ENCODE measurements at places on chromosomes 2 and 18. TPM values are rescaled to one million over a fixed set of nuclear protein-coding genes. Genes with fewer than 3 reads are reported as not detected.

MTCL1 gene
- total RNA-seq = 18.4 TPM

CD8B2 gene
- total RNA-seq = not detected

TLX2 gene
- not detected for total RNA-seq

TMEM178A gene
- 12.0 TPM for total RNA-seq

HRH4 gene
- not detected for total RNA-seq

ITGB6 gene
- not detected for total RNA-seq

SATB2 gene
- total RNA-seq = 9.2 TPM

GPR35 gene
- 1.7 TPM for total RNA-seq

FAM161A gene
- total RNA-seq = 21.9 TPM

DNA sequence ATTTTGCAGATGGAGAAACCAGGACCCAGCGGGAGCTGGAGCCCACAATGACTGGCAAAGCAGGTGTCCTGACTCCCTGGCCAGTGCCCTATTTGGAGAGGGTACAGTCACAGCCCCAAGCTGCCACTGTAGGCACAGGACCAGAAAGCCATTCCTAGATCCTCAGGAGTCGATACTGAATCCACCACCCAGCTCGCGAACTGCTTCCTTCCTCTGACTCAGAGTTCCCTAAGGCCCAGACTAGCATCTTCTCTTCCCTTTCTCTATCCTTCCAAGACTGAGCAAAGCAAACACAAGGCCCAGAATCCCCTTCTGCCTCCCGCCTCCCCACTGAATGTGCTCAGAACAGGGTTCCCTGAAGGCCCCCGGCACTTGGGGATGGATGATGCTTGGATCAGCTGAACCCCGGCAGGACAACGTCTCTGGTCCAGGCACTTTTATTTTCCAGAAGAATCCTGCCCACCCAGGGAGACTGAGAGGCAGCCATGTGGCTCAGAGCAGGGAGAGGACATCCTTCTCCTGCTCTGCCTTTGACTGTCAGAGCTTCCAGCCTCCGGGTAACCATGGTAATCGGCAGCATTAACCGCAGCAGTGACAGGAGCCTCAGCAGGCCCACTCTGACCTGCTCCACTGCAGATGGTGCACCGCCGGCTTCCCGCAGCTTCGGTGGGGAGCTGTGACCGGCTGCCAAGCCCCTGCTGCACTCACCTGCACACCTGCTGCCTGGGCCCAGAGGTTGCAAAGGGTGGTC is 34.8 kb upstream of the KLHL29 start:
- H3K4me1 ChIP-seq = peaks cover 19% of the 10 kb centered on the region
- H3K36me3 ChIP-seq = no peaks in the 10 kb centered on the region
- no peak overlapping the region for H3K4me3 ChIP-seq
- no peak overlapping the region for H3K27ac ChIP-seq
- H3K27me3 ChIP-seq = no peaks in the 10 kb centered on the region

DNA sequence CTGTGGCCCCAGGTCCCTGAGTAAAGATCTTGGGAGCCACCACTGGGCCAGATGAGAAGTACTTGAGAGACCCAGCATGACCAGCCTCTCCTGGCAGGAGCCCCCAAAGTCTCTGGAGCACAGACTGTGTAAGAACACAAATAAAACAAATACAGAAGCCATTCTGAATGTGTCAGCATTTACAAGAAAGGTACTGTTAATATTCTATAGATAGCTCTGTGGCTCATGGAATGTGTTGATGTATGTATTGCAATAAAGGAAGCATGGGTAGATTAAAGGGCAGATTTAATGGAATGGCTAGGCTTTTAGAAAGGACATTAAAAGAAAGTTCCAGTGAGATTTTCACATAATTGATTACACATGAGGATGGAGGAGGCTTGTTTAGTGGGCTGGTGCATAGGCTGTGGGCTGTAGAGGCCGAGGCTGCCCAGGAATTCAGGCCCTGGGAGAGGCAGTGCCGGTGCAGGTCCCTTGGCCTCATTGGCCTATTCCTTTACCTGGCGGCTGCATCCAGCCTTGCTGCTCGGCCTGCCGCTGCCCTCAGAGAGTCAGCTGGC is 127.7 kb upstream of the DLX2 start:
- H3K4me1 ChIP-seq = peaks cover 22% of the 10 kb centered on the region
- no peak for DNase-seq
- peaks cover 24% of the 10 kb centered on the region for H3K27me3 ChIP-seq
- H3K27ac ChIP-seq = no peak overlapping the region

GRCh38 chr18:47191961-47192360 is 15.8 kb upstream of the IER3IP1 start:
- no peak overlapping the region for H3K27ac ChIP-seq
- H3K27me3 ChIP-seq = peaks cover 38% of the 10 kb centered on the region
- no peaks in the 10 kb centered on the region for H3K36me3 ChIP-seq
- H3K4me1 ChIP-seq = no peaks in the 10 kb centered on the region
- H3K4me3 ChIP-seq = no peak overlapping the region

- peaks cover 12% of the 10 kb centered on the region for H3K4me1 ChIP-seq
- no peaks in the 10 kb centered on the region for H3K27me3 ChIP-seq
- no peak for DNase-seq
- no peak overlapping the region for H3K4me3 ChIP-seq
- H3K36me3 ChIP-seq = peaks cover 5% of the 10 kb centered on the region
These were observed 149.6 kb upstream of the SMAD7 start for GRCh38 chr18:49100226-49100968.

DNA sequence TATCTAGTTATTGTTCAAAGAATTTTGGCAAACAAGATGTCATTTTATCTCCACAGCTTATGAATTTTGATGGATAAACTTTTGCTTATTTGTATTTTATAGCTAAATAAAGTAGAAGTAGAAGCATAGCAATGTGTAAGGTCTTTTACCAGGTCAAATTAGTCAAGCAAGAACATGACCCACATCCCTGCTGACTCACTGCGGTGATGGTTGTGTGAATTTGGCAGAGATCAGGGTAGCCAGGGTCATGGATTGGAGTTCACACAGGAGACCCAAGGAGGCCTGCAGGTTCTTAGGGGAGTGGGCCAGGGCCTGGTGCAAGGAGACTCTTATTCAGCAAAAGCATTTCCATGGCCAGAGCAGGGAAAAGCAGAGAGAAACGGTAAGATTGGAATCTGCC is 18.7 kb downstream of the SP140 start:
- H3K27me3 ChIP-seq = peaks cover 25% of the 10 kb centered on the region
- no peak overlapping the region for H3K27ac ChIP-seq
- H3K4me3 ChIP-seq = no peak overlapping the region
- no peaks in the 10 kb centered on the region for H3K4me1 ChIP-seq

DNA sequence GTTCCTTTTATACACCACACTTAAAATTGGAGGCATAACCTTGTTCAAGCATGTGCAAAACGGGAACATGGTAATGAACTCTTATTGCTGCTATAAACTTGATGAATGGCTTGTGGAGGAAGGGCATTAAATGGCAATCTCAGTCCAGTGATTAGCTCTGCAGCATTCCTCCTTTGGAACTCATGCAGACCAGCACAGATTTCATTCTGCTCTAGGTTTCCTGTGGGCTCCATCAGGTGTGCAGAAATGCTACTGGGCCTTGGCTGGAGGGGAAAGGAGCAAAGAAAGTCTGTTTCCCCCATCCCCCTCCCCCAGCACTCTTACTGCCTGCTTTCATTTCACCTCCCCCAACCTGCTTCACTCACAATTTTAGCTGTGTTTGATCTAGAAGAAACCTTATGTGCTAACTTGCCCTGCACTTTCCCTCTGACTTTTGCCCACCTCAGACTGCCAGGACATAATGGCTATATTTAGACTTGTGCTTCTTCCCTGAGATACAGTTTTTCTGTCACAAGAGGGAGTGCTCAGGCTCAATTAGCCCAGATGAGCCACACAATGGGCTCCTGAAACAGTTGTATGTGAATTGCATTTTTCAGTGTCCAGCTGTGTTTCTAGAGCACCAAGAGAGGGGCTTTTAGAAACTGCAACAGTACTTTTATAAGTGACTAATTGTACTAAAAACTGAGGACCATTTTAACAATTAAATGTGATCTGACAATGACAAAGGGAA is 109.8 kb downstream of the FSHR start:
- H3K4me1 ChIP-seq = peaks cover 11% of the 10 kb centered on the region
- no peak overlapping the region for H3K4me3 ChIP-seq
- H3K36me3 ChIP-seq = no peaks in the 10 kb centered on the region
- DNase-seq = no peak
- H3K27ac ChIP-seq = no peak overlapping the region

DNA sequence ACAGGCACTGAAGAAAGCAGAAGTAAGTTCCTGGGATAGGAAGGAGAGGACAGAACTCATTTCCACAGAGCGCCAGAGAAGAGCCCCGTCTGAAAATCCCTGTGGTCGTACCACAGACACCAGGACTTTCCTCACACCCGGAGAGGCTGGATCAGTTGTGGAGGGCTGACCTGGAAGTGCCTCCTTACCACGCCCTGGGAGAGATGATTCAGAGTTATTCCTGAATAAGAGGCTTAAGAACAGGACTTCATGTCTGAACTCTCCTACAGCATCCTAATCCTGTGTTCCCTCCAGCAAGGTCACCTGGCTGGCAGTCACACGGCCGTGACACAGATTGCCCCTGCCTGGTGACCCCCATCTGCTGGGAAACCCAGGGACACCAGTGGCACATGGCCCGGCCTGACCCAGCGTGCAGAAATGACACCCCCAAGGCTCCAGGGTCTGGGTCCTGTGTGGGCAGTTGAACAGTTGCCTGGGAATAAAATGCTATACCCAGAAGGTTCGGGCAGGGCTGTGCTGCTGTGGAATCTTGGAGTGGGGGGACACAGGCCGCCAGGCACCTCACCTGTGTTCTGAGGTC is 105.9 kb downstream of the PXDN start:
- no peak overlapping the region for H3K27ac ChIP-seq
- DNase-seq = no peak
- peaks cover 10% of the 10 kb centered on the region for H3K36me3 ChIP-seq
- no peaks in the 10 kb centered on the region for H3K27me3 ChIP-seq
- H3K4me1 ChIP-seq = peaks cover 20% of the 10 kb centered on the region

DNA sequence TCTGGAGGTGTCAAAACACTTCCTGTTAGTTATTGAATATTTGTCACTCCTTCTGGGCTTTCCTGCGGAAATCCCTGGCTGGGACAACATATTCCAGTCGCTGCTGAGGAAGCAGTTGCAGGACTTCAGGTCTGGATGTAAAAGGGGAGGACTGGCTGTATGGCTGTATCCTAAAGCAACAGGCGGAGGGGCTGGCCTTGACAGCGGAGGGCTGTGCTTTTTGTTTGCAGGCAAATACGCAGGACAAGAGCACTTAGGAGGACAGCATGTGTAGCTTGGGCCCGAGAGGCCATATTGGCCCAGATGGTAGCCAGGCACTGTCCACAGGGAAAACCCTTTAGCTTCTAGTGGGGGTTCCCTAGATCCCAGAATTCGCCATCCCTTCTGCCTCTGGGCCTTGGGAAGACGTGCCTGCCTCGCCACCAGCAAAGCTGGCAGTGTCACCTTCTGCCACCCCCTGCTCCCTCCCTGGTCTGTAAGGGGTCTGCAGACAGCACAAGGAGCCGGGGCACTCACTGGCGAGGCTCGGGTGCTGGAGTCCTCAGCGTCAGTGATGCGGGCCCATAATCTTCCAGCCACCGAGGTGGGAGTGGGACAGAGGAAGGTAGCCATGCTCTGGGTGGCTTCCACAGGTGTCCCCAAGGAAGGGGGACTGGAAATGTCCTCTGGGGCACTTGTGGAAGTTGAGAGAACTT is 6.7 kb downstream of the NPPC start:
- peak overlapping the region; percentile 10 for H3K4me3 ChIP-seq
- H3K27me3 ChIP-seq = peaks cover 11% of the 10 kb centered on the region
- DNase-seq = no peak
- peak overlapping the region; percentile 50 for H3K27ac ChIP-seq
- H3K36me3 ChIP-seq = peaks cover 6% of the 10 kb centered on the region

DNA sequence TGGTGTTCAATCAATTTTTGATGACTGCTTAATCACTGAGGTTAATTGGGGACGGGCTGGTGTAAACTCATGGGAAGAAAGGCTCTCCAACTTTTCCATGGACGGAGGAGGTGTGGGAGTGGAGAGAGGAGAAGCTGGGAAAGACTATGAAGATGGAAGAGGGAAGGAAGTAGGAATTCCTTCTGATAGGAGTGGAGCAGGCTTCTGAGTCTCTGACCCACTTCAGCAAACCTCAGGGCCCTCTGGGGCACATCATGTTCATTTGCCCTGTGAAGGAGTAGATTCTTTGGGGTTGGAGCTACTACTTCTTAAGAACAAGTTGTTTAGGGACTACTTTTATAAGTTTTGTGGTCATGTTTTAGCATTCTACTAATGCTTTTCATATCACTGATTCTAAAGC is 87.0 kb upstream of the MAP4K3 start:
- H3K27me3 ChIP-seq = no peaks in the 10 kb centered on the region
- H3K36me3 ChIP-seq = peaks cover 15% of the 10 kb centered on the region
- no peak for DNase-seq
- no peak overlapping the region for H3K4me3 ChIP-seq
- H3K4me1 ChIP-seq = no peaks in the 10 kb centered on the region

DNA sequence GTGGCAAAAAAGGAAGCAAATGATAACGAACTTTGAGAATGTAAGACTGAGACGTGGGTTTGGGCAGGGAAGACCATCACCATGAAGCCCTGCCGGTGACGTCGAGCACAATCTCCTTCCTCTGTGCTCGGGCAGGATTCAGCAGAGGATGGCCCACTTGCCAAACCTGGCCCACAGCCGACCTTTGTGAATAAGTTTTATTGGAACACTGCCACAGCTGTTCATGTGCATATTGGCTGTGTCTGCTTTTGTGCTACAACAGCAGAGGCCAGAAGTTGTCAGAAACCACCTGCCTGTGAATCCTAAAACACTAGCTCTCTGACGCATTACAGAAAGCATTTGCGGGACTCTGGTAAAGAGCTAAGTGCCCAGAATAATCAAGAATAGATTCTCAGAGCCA is 223.9 kb downstream of the MYT1L start:
- no peak for DNase-seq
- H3K27ac ChIP-seq = no peak overlapping the region
- no peaks in the 10 kb centered on the region for H3K36me3 ChIP-seq
- no peaks in the 10 kb centered on the region for H3K27me3 ChIP-seq
- peaks cover 11% of the 10 kb centered on the region for H3K4me1 ChIP-seq

- H3K4me1 ChIP-seq = peaks cover 27% of the 10 kb centered on the region
- H3K36me3 ChIP-seq = peaks cover 9% of the 10 kb centered on the region
- no peaks in the 10 kb centered on the region for H3K27me3 ChIP-seq
- peak overlapping the region; percentile 91 for H3K27ac ChIP-seq
These were observed 615 bp upstream of the CCNT2 start for GRCh38 chr2:134917888-134918525.

DNA sequence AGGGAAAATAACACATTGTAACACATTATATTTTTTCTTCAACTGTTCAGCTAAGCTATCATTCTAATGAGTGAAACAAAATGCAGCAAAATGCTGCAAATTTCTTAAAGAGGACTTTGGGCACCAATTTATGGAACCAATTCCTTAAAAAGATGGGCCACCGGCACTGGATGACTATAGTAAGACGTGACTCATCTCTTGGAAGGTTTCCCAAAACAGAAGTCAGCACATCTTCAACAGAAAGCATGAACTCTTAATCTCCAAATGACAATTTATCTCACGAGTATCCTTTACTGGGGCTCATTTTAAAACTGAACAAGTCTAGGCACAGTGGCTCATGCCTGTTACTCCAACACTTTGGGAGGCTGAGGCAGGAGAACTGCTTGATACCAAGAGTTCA is 213.4 kb downstream of the CDH20 start:
- H3K27me3 ChIP-seq = no peaks in the 10 kb centered on the region
- H3K36me3 ChIP-seq = no peaks in the 10 kb centered on the region
- no peak overlapping the region for H3K4me3 ChIP-seq
- H3K4me1 ChIP-seq = peaks cover 27% of the 10 kb centered on the region

- H3K36me3 ChIP-seq = peaks cover 13% of the 10 kb centered on the region
- H3K4me3 ChIP-seq = peak overlapping the region; percentile 25
- no peak overlapping the region for H3K27ac ChIP-seq
These were observed 3.6 kb downstream of the PCYOX1 start for GRCh38 chr2:70261501-70261900.
